ENCODE measurements at places on chromosomes 1 and 21. TPM values are rescaled to one million over a fixed set of nuclear protein-coding genes. Genes with fewer than 3 reads are reported as not detected.

HMGB4 gene
- not detected for total RNA-seq

ELAPOR1 gene
- total RNA-seq, result 7.7 TPM

RASSF5 gene
- 223 TPM for total RNA-seq

GBP2 gene
- 157 TPM for total RNA-seq

HAX1 gene
- total RNA-seq, result 167 TPM
